ENCODE measurements at places on chromosomes 2 and 18. TPM values are rescaled to one million over a fixed set of nuclear protein-coding genes. Genes with fewer than 3 reads are reported as not detected.

- no peaks in the 10 kb centered on the region for H3K36me3 ChIP-seq
- H3K27me3 ChIP-seq, result no peaks in the 10 kb centered on the region
- no peak for DNase-seq
Observed at GRCh38 chr2:224594840-224595239, 9.7 kb upstream of the CUL3 start.

- H3K27me3 ChIP-seq, result no peaks in the 10 kb centered on the region
- no peaks in the 10 kb centered on the region for H3K4me1 ChIP-seq
Observed at GRCh38 chr2:112885506-112885902, 25.5 kb upstream of the IL37 start.

GRCh38 chr2:70202236-70202806, 11.5 kb upstream of the C2orf42 start:
- H3K4me1 ChIP-seq, result peaks cover 11% of the 10 kb centered on the region
- no peaks in the 10 kb centered on the region for H3K27me3 ChIP-seq
- H3K36me3 ChIP-seq, result no peaks in the 10 kb centered on the region
- no peak overlapping the region for H3K4me3 ChIP-seq

- H3K4me3 ChIP-seq, result no peak overlapping the region
- H3K4me1 ChIP-seq, result no peaks in the 10 kb centered on the region
- H3K27ac ChIP-seq, result no peak overlapping the region
- no peaks in the 10 kb centered on the region for H3K27me3 ChIP-seq
Observed at GRCh38 chr2:163264341-163264740, 425.8 kb upstream of the KCNH7 start.

- no peak for DNase-seq
- H3K36me3 ChIP-seq, result no peaks in the 10 kb centered on the region
- H3K4me1 ChIP-seq, result peaks cover 5% of the 10 kb centered on the region
- no peak overlapping the region for H3K27ac ChIP-seq
- H3K4me3 ChIP-seq, result no peak overlapping the region
Observed at GRCh38 chr18:55419947-55420664, 167.9 kb downstream of the TCF4 start.

DNA sequence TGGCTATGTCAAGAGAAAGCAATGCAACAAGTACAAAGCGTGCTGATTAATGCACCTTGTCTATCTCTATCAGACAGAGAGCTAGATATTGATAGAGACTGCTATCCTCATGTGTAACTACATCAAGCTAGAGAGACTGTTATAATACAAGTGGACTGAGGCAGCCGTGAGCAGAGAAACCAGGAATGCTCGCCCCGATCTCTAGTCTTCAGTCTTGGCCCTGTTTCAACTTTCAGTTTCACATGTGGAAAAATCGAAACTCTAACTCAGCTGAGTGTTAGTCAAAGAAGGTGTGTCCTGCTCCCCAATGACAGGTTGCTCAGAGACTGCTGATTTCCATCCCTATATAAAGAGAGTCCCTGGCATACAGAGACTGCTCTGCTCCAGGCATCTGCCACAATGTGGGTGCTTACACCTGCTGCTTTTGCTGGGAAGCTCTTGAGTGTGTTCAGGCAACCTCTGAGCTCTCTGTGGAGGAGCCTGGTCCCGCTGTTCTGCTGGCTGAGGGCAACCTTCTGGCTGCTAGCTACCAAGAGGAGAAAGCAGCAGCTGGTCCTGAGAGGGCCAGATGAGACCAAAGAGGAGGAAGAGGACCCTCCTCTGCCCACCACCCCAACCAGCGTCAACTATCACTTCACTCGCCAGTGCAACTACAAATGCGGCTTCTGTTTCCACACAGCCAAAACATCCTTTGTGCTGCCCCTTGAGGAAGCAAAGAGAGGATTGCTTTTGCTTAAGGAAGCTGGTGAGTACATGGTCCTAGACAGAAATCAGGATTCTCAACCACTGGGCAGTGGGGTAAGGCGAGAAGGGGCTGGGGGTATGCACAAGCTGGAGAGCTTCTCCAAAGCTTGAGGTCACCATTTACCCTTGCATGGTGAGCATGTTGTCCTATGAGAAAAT, at the start of gene RSAD2:
RSAD2 (plus strand) TSS at position 376 of the 903 bp plus-strand sequence; CDS start at position 400, 24 bp downstream.
- no peaks in the 10 kb centered on the region for H3K27me3 ChIP-seq
- peaks cover 8% of the 10 kb centered on the region for H3K4me1 ChIP-seq
- H3K4me3 ChIP-seq, result peak within 1 kb of the TSS; percentile 41
- DNase-seq, result peak; percentile 40

GRCh38 chr18:6404834-6405233, 9.9 kb downstream of the L3MBTL4 start:
- DNase-seq, result no peak
- H3K27ac ChIP-seq, result no peak overlapping the region
- peaks cover 5% of the 10 kb centered on the region for H3K4me1 ChIP-seq

GRCh38 chr2:26588576-26588975, 52.6 kb downstream of the CIB4 start:
- no peak overlapping the region for H3K27ac ChIP-seq
- no peaks in the 10 kb centered on the region for H3K4me1 ChIP-seq
- H3K36me3 ChIP-seq, result no peaks in the 10 kb centered on the region
- no peak for DNase-seq
- H3K27me3 ChIP-seq, result no peaks in the 10 kb centered on the region

- no peaks in the 10 kb centered on the region for H3K36me3 ChIP-seq
- DNase-seq, result no peak
- no peak overlapping the region for H3K27ac ChIP-seq
- no peaks in the 10 kb centered on the region for H3K27me3 ChIP-seq
- H3K4me1 ChIP-seq, result peaks cover 14% of the 10 kb centered on the region
- H3K4me3 ChIP-seq, result no peak overlapping the region
Observed at GRCh38 chr2:126975671-126976655, 77.3 kb downstream of the TEX51 start.

DNA sequence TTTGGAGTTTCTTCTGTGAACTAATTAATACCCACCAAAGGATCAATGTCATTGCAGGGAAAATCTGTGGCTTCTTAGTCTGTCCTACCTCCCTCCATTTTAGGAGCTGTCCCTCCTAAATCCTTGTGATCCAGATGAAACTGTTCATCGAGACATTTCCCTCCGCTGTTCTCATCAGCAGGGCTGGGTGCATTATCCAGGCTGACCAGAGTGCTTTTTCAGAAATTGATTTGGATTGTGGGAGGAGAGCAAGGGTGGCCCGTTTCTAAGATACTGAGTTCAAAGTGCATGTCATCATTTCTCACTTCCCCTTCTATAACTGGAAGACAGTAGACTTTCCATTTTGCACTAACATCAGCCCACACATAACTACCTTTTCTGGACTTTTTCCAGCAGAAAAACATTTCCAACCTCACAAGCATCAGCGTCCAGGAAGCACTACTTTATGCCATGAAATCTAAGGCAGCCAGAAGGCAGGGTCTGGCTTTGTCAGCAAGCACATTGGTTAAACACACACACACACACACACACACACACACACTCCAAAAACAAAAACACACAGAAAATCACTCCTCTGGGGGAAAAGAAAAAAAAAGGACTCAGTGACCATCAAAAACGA, 94.1 kb downstream of the ANKRD44 start:
- no peaks in the 10 kb centered on the region for H3K27me3 ChIP-seq
- no peak overlapping the region for H3K4me3 ChIP-seq
- DNase-seq, result no peak

DNA sequence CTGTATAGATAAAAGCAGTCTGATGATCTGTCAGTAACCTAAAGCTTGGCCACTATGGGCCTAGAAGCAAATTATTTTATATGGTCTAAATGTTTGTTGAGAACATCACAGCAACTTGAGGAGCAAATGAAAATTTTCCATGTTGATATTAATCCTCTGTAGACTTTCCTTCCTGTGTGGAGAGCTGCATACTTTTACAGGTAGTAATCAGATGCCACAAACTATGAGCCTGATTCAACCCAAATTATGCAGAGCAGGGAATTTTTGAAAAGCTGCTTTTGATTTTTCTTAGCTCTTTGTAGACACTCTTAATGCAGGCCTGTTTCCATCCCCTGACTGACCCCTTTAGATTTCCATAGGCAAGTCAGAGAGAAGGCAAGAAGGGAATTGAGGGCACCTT, 17.3 kb downstream of the PAX3 start:
- DNase-seq, result no peak
- H3K27me3 ChIP-seq, result peaks cover 6% of the 10 kb centered on the region
- no peaks in the 10 kb centered on the region for H3K4me1 ChIP-seq
- H3K36me3 ChIP-seq, result no peaks in the 10 kb centered on the region
- no peak overlapping the region for H3K27ac ChIP-seq
- H3K4me3 ChIP-seq, result no peak overlapping the region

- H3K4me3 ChIP-seq, result no peak overlapping the region
- H3K4me1 ChIP-seq, result no peaks in the 10 kb centered on the region
- H3K27ac ChIP-seq, result no peak overlapping the region
- H3K36me3 ChIP-seq, result no peaks in the 10 kb centered on the region
- DNase-seq, result no peak
Observed at GRCh38 chr18:62285281-62285680, 39.8 kb upstream of the TNFRSF11A start.

Gene ZC3H6
- 7.0 TPM for total RNA-seq

Gene HAUS1
- total RNA-seq, result 13.2 TPM

Gene EMX1
- total RNA-seq, result 0.33 TPM

Gene PLA2R1
- 2.1 TPM for total RNA-seq

Gene CTNNA2
- total RNA-seq, result 0.52 TPM

Gene TMEM247
- not detected for total RNA-seq

Gene MERTK
- total RNA-seq, result 9.6 TPM

Gene DTNA
- total RNA-seq, result 32.2 TPM
